GM12864 (cell line): ENCODE measurements at places on chromosomes 2 and 18.

- DNase-seq, result peak; percentile 7
Observed at GRCh38 chr18:24878289-24878688, 417.9 kb downstream of the HRH4 start.

GRCh38 chr2:110115291-110116032 lies at the start of gene MALL:
Gene MALL (minus strand): TSS chr2:110115822. CDS start chr2:110115792, 30 bp downstream.
- no peak for DNase-seq

DNA sequence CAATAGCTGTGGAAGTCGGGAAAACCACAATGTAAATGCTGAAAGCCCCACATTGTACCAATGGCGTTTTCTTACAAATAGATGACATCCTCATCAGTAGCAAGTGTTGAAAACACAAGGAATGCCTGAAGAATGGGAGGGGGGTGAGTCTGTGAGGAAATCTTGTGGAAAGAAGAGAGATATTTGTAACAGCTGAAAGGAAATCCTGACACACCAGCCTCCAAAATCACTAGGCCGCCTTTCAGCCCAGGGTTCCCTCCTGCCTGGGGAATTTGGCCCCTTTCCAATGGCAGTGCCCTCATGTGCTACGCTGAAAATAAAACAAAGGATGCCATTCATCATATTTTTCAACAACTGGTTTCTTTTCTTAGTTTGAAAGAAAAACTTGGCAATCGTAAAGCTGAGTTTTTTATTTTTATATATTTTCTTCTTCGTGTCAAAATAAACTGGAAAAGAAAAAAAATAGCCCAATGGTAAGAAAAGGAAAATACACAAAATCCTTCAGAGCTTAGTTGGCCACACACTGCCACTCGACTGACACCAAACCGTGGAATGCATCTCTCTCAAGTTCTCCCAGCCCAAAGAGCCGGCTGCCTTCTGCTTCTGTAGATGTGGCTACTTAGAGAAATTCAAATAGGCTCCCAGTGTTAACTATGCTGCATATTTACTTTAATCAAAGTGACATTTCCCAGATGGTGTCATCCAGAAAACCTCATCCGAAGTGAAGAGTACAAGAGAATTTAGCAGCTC lies 52.0 kb downstream of the FTCDNL1 start:
- DNase-seq, result no peak

DNA sequence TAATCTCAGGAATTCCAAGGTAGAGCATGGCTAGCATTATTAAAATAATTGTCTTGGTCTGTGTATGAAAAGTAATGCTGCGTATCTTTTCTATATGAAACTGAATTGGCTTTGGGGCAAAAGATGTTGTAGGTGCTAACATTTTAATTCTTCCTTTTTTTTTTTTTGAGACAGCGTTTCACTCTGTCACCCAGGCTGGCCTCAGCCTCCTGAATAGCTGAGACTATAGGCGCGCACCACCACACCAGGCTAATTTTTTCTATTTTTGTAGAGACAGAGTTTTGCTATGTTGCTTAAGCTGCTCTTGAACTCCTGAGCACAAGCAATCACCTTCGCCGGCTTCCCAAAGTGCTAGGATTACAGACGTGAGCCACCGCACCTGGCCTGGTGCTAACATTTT lies 172.6 kb upstream of the STON1 start:
- no peak for DNase-seq

DNA sequence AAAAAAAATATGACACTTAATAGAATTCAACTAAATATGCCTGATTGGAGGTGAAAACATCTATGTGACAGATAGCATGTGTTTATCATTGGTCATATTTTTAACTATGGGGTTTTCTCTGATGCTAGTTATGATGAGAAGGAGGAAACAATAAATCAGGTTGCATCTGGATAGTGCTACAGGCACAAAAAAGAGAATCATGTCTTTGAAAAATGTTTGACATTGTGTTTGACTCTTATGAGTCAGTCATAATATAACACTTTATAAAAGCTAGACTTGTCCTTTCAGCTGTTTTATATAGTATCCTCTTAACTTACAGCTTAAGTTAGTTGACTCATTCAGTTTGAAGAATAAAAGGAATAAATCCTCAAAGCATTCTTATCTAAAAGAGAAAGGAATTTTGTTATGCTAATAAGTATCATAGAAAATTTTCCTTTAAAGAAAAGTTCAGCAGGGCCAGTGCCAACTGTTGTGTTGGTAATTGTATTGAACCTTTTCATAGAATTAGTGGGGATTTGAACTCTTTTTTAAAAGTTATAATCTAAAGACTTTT lies 78.4 kb upstream of the UBXN4 start:
- DNase-seq, result no peak

DNA sequence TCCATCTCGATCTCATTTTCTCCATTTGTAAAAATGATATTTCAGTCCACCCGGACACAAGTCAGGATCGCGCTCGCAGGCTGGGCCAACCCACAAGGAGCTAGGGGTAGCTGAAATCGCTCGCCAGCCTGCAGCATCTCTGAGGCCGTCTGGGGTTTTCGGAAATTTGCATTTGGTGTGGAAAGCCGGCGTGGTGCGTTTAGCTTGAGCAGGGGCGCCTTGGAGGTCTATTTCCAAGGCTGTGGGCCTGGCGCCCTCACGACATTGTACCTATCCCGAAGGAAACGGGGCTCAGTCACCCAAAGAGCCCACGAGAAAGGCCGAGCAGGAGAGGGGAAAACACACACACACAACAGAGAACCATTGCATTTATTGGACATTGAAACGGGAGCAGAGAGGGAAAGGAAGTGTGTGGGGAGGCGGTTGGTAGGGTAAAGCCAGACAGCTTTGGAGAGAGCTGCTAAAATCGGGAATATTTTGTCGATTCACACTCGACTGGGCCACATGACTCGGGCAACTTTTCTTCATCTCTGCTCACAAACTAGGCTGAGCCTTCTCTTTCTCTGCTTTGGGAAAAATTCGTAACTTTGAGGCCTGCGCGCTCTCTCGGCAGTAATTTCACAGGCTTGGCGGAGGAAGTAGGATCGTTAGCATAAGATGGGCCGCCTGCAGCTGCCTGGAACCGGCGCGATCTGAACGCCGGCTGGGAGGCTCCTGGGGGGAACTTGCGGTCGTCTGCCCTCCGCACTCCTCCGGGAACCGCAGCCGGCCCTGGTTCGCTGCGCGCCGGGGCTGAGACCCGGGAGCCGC lies 1.1 kb upstream of the HOXD8 start:
- DNase-seq, result no peak

GRCh38 chr2:134276381-134277172 lies 22.7 kb downstream of the MGAT5 start:
- no peak for DNase-seq
